Activated T-cell treated with anti-CD3 and anti-CD28 coated beads, Interleukin-2, amount 50 U/mL, for 72 hours (primary cell): ENCODE measurements at places on chromosomes 1 and 21.
A peak's percentile ranks its signal among the peaks of the same experiment; 100 is the strongest.

GRCh38 chr1:35506960-35507912 lies 50.0 kb downstream of the KIAA0319L start:
- peaks cover 58% of the 10 kb centered on the region for H3K4me1 ChIP-seq
- no peaks in the 10 kb centered on the region for H3K27me3 ChIP-seq
- no peak for DNase-seq
- H3K4me3 ChIP-seq, result peak overlapping the region; percentile 79
- H3K36me3 ChIP-seq, result peaks cover 7% of the 10 kb centered on the region
- peak overlapping the region; percentile 95 for H3K27ac ChIP-seq

- peaks cover 18% of the 10 kb centered on the region for H3K27me3 ChIP-seq
- DNase-seq, result no peak
- no peak overlapping the region for H3K27ac ChIP-seq
- H3K4me1 ChIP-seq, result no peaks in the 10 kb centered on the region
Observed at GRCh38 chr21:35245879-35246278, 196.8 kb upstream of the RUNX1 start.

GRCh38 chr1:64882574-64883255 lies 83.6 kb downstream of the JAK1 start:
- no peak overlapping the region for H3K27ac ChIP-seq
- DNase-seq, result no peak
- H3K4me3 ChIP-seq, result no peak overlapping the region
- H3K27me3 ChIP-seq, result no peaks in the 10 kb centered on the region

DNA sequence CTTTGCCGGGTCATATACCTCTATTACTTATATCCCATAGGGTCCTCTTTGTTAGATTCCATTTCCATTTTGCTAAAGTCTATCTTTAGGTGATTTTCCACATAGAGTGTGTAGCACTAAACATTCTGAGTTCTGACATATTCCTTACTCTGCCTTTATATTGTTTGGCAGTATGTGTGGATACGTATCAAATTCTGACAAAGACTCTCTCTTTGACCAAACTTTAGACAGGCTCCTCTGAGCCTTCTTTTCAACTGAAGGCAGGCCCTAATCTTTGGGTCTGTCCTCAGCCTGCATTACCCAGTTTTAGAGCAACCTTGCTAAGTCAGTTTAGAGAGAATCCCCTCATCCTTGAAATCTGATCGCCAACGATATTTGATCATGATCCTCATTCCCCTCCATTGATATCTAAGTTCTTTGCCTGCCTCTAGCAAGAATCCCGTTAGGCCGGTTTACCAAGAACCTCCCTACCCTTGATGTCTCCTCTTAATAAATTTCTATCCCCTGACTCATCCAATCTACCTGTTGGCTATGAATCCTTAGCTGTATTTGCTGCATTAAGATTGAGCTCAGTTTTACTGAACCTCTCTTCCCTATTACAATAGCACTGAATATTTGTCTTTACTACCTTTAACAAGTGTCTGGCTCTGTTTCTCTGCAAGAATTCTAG lies 10.4 kb upstream of the PPT1 start:
- H3K27ac ChIP-seq, result no peak overlapping the region
- no peak for DNase-seq
- H3K36me3 ChIP-seq, result peaks cover 14% of the 10 kb centered on the region
- H3K4me1 ChIP-seq, result peaks cover 6% of the 10 kb centered on the region

DNA sequence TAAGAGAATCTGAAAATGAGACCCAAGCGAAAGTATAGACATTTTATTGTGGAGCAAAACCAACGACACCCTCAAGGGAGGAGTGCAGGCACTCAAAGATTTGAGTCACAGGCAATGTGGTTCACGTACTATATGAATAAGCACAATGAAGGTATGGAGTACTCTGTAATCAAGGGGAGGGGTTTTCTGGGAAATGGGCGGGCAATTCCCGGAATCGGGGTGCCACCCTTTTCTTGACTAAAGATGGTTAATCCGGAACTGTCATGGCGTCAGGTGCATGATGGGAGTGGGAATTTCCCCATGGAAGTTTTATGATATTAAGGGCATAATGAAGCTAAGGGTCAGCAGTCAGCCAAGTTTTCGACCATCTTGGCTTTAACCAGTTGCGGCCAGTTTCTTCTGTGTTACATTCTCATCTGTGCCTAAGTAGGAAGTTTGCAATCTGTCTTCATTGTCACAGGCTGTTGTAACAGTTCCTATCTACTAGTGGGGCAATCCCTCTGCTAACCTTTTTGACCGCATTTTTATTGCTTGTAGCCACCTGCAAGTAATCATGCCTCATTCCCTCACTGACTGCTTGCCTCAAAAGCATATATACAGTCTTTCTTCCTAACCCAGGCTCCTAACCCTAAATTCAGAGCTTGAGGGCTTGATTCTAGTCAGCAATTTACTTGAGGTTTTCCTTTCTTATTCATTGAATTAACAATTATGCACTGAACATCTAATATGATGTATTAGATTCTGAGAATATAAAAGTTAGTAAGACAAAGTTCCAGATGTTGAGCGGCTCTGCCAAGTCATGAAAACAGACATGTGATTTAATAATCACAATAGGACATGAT lies 775 bp upstream of the AIM2 start:
- peak overlapping the region; percentile 99 for H3K4me3 ChIP-seq
- peaks cover 8% of the 10 kb centered on the region for H3K36me3 ChIP-seq
- peak; percentile 99 for DNase-seq
- H3K4me1 ChIP-seq, result peaks cover 59% of the 10 kb centered on the region
- H3K27me3 ChIP-seq, result no peaks in the 10 kb centered on the region

- no peaks in the 10 kb centered on the region for H3K4me1 ChIP-seq
- H3K27ac ChIP-seq, result no peak overlapping the region
- no peak overlapping the region for H3K4me3 ChIP-seq
- H3K27me3 ChIP-seq, result no peaks in the 10 kb centered on the region
Observed at GRCh38 chr21:22711636-22712035, 1713.4 kb downstream of the NCAM2 start.

DNA sequence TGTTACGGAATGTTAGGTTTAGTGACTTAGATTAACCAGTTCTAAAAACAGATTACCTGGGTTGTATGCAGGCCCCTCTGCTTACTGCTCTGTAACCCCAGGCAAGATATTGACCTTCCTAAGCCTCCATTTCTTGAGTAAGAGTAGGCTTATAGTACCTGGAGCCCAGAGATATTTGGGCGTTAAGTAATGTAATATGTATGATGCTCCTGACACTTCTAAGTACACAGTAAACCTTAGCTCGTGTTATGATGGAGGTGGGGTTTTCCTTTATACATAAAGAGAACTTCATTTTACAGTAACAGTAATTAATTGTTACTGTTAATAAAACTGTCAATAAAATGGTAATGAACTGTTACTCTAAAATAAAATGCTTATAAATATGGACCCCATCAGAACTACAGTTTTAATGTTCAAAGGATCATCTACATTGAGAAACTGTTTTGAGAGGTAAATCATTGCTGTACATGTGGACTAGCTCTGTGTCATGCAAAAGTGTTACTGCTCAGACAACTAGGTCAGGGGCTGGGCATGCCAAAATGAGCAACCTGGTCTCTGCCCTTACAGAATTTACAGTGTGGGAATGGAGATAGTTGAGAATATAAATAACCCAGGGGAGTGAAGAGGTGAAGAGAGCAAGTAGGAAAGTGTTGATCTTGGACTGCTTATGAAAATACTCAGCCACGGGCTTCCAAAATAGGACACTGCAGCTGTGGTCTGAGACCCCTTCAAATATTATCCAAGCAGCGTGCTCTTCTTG lies 26.6 kb downstream of the LRRC8C start:
- peaks cover 90% of the 10 kb centered on the region for H3K4me1 ChIP-seq
- peak overlapping the region; percentile 76 for H3K4me3 ChIP-seq
- H3K36me3 ChIP-seq, result peaks cover 14% of the 10 kb centered on the region
- H3K27me3 ChIP-seq, result no peaks in the 10 kb centered on the region
- no peak for DNase-seq

GRCh38 chr1:44305962-44306422 lies 49.1 kb downstream of the ERI3 start:
- no peaks in the 10 kb centered on the region for H3K27me3 ChIP-seq
- peaks cover 26% of the 10 kb centered on the region for H3K4me1 ChIP-seq
- H3K4me3 ChIP-seq, result peak overlapping the region; percentile 29
- H3K36me3 ChIP-seq, result peaks cover 20% of the 10 kb centered on the region

DNA sequence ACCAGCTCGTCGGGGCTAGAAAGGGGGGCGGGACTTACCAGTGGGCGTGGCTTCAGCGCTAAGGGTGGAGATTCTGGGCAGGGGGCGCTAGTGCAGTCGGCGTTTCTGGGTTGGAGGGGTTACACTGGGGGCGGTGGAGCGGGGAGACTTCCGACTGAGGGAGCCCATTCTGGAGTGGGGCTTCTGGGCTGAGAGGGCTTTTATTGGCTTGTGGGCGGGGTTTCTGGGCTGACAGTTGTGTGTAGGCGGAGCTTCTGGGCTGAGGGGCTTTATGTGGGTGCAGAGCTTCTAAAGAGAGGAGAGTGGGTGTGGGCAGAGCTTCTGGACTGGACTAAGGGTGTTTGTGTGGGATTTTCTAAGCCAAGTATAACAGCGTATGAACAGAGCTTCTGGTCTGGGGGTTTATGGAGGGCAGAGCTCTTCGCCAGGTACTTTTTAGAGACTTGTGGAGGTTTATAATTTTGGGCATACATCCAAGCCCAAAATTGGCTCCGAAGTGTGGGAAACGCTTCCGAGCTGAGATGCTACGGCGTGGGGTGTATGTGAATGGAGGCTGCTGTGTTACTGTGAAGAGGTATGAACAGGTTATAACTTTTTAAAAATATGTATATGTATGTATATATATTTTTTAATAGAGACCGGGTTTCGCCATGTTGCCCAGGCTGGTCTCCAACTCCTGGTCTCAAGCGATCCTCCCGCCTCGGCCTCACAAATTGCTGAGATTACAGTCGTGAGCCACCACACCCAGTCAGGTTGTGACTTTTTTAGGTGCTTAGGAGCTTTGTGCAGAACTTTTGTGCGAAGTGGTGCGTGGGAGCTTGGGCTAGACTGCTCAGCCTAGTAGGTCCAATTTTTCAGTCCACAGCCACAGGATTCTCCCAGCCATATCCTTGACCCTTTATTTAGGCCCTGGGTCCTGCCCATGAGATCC lies 825 bp downstream of the TMEM39B start:
- H3K27ac ChIP-seq, result peak overlapping the region; percentile 92
- H3K4me1 ChIP-seq, result peaks cover 45% of the 10 kb centered on the region
- peaks cover 7% of the 10 kb centered on the region for H3K36me3 ChIP-seq
- DNase-seq, result no peak
- peak overlapping the region; percentile 89 for H3K4me3 ChIP-seq
- H3K27me3 ChIP-seq, result no peaks in the 10 kb centered on the region

GRCh38 chr1:247435030-247435758 lies 19.2 kb downstream of the NLRP3 start:
- no peaks in the 10 kb centered on the region for H3K27me3 ChIP-seq
- H3K36me3 ChIP-seq, result no peaks in the 10 kb centered on the region
- no peak for DNase-seq
- peaks cover 3% of the 10 kb centered on the region for H3K4me1 ChIP-seq
- no peak overlapping the region for H3K27ac ChIP-seq

GRCh38 chr1:44775930-44776729 lies 790 bp downstream of the RPS8 start:
- H3K27me3 ChIP-seq, result no peaks in the 10 kb centered on the region
- H3K4me1 ChIP-seq, result peaks cover 50% of the 10 kb centered on the region
- H3K27ac ChIP-seq, result peak overlapping the region; percentile 96
- peak overlapping the region; percentile 97 for H3K4me3 ChIP-seq
- DNase-seq, result peak; percentile 47

GRCh38 chr1:58652651-58653184 lies 47.1 kb downstream of the MYSM1 start:
- DNase-seq, result peak; percentile 56
- H3K36me3 ChIP-seq, result peaks cover 3% of the 10 kb centered on the region
- H3K4me1 ChIP-seq, result peaks cover 25% of the 10 kb centered on the region
- no peaks in the 10 kb centered on the region for H3K27me3 ChIP-seq

DNA sequence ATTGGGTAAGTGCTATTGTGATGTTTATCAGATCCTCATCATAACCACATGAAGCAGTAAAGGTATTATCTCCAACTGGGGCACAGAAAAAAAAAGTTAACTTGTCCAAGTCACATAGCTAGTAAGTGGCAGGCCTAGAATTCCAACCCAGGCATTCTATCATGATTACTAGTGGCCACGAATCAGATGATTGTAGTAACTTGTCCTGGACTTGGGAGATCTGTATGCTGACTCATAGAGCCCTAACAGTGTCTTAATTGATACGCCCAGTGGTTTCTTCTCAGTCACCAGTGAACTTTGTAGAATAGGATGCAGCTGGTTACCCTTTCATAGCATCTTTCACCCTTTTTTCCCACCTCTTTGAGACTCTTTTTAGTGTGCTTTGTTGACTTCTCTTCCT lies 91.1 kb upstream of the UBE2U start:
- H3K4me1 ChIP-seq, result no peaks in the 10 kb centered on the region
- no peaks in the 10 kb centered on the region for H3K36me3 ChIP-seq
- H3K4me3 ChIP-seq, result no peak overlapping the region
- H3K27ac ChIP-seq, result no peak overlapping the region
- DNase-seq, result no peak

DNA sequence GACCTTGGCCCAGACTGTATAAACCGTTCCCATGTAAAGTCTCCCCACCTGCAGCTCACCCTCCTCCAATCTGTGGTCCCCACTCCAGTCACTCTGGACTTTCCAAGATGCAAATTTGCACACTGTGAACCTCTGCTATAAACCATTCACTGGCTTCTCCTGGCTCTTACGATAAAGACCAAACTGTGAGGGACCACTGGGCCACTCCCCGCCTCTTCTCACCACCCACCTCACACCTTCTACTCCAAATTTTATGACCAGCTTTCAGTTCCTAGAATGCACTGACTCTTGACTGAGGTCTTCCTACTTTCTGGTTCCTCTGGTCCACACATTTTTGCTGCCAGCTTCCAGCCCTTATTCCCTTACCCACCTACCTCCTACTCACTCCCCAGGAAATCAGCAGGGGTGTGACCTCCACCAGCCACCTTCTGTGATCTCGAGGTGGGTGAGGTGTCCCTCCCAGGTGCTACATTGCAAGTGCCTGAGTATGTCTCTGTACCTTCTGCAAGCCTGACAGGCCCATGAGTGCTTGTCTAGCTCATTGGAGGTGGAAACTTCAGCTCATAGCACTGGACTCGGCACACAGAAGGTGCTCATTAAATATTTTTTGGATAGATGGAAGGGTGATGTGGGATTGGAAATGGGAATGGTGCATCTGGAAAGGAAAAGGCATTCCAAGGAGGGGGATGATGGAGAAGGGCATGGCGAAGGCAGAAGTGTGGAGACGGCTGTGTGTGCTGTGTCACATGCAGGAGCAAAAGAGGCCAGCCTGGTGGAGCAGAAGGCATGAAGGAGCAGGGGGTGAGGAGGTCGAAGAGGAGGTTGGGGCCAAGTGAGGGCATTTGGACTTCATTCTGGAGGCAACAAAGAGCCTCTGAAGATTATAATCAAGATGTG lies 15.6 kb upstream of the CSF1 start:
- H3K27ac ChIP-seq, result no peak overlapping the region
- no peaks in the 10 kb centered on the region for H3K27me3 ChIP-seq
- no peaks in the 10 kb centered on the region for H3K36me3 ChIP-seq
- no peak overlapping the region for H3K4me3 ChIP-seq
- DNase-seq, result no peak

GRCh38 chr1:110464340-110464739 lies 13.4 kb downstream of the PROK1 start:
- peaks cover 4% of the 10 kb centered on the region for H3K4me1 ChIP-seq
- H3K27me3 ChIP-seq, result no peaks in the 10 kb centered on the region
- no peak overlapping the region for H3K4me3 ChIP-seq
- no peak overlapping the region for H3K27ac ChIP-seq
- H3K36me3 ChIP-seq, result no peaks in the 10 kb centered on the region

GRCh38 chr1:211623515-211623914 lies 44.6 kb upstream of the SLC30A1 start:
- DNase-seq, result no peak
- no peaks in the 10 kb centered on the region for H3K27me3 ChIP-seq
- no peaks in the 10 kb centered on the region for H3K36me3 ChIP-seq
- H3K4me3 ChIP-seq, result no peak overlapping the region

- peaks cover 6% of the 10 kb centered on the region for H3K27me3 ChIP-seq
- H3K4me1 ChIP-seq, result peaks cover 56% of the 10 kb centered on the region
- peak; percentile 81 for DNase-seq
- H3K4me3 ChIP-seq, result peak overlapping the region; percentile 80
- peak overlapping the region; percentile 65 for H3K27ac ChIP-seq
- peaks cover 8% of the 10 kb centered on the region for H3K36me3 ChIP-seq
Observed at GRCh38 chr1:156129687-156130577, 15.4 kb downstream of the LMNA start.
